Stimulated activated CD4-positive, alpha-beta T cell treated with anti-CD3 and anti-CD28 coated beads, TNF-alpha, amount 100 ng/mL, for 4 hours (primary cell): ENCODE measurements at places on chromosomes 3 and 15.

DNA sequence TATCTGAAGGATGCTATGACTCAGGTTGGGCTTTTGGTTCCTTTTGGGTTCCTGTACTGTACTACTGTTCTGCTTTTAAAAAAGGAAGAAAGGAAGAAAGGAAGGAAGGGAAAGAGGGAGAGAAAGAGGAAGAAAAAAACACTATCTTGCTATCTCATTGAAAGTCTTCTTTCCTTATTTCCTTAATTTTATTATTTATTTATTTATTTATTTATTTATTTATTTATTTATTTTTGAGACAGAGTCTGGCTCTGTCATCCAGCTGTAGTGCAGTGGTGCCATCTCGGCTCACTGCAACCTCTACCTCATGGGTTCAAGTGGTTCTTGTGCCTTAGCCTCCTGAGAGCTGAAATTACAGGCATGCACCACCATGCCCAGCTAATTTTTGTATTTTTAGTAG lies 198.9 kb upstream of the SOX2 start:
- DNase-seq, result no peak

- DNase-seq, result no peak
Measured at GRCh38 chr3:188884299-188885043, 287.3 kb upstream of the TPRG1 start.

GRCh38 chr3:174859114-174859735 lies at the start of gene NAALADL2:
NAALADL2 (plus strand) TSS chr3:174859334.
- DNase-seq, result no peak

- DNase-seq, result no peak
Measured at GRCh38 chr3:14393440-14394106, 8.8 kb upstream of the SLC6A6 start.

GRCh38 chr15:69808756-69809155 lies 289.0 kb downstream of the TLE3 start:
- DNase-seq, result no peak

- DNase-seq, result no peak
Measured at GRCh38 chr3:99795573-99795972, 22.1 kb upstream of the CMSS1 start.

- DNase-seq, result no peak
Measured at GRCh38 chr3:9761919-9762318, 7.8 kb downstream of the CAMK1 start.

GRCh38 chr3:25150199-25150598 lies 277.9 kb upstream of the RARB start:
- DNase-seq, result no peak

- no peak for DNase-seq
Measured at GRCh38 chr3:194458131-194458530, 28.7 kb downstream of the ATP13A3 start.

DNA sequence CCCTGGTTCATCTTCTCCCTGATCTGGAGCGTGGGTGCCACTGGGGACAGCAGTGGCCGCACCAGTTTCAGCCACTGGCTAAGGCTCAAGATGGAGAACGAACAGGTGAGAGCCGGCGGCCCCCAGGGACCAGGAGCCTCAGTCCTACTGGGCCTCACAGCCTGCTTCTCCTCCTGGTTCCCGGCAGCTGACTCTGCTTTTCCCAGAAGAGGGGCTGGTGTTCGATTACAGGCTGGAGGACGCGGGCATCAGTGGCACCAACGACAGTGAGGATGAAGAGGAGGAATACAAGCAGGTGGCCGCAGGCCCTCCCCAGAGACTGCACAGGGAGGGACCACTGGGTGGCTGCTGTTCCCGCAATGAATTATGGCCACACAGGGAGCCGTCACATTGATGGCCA lies 54.4 kb downstream of the DNAH1 start:
- no peak for DNase-seq

GRCh38 chr15:80207887-80208286 lies 44.1 kb downstream of the CTXND1 start:
- DNase-seq, result no peak

DNA sequence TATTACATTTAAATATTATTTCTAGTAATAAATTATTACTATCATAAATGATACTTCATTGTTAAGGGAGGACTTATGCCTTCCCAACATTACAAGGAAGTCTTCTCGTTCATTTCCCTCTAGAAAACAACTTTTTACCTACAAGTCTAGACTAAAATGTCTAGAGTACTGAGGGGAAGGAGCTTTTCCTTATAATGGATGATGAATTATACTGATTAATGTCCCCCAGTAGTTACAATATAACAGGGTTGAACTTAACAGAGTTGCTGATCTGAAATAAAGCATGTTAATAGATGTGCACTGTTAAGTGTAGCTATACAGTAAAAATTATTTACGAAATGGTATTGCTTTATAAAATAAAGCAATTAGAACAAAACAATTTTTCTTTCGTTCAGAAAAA lies 2.7 kb upstream of the MNS1 start:
- DNase-seq, result no peak

- DNase-seq, result no peak
Measured at GRCh38 chr3:54131026-54131605, 8.8 kb downstream of the CACNA2D3 start.

GRCh38 chr3:102733791-102734563 lies 299.2 kb downstream of the ZPLD1 start:
- DNase-seq, result no peak

GRCh38 chr3:115428841-115429240 lies 194.5 kb upstream of the GAP43 start:
- no peak for DNase-seq

DNA sequence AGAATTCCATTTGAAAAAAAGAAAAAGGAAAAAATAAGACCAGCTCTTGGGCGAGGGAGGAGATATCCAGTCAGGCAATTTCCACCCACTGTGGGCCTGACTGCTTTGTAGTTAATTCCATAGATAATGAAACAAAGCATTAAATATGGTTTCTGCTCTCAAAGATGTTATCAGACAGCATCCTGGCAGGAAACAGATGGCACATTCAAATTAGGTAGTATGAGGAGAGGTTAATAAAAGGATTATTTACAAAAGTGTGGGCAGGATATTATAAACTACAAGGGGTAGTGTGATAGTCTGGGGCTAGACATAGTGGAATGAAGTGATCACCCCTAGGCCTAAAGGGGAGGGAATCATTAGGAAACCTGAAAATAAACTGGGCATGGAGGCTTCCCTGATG lies 193.2 kb downstream of the CLSTN2 start:
- DNase-seq, result no peak

GRCh38 chr15:50390554-50391264 lies 33.5 kb upstream of the USP8 start:
- DNase-seq, result no peak

DNA sequence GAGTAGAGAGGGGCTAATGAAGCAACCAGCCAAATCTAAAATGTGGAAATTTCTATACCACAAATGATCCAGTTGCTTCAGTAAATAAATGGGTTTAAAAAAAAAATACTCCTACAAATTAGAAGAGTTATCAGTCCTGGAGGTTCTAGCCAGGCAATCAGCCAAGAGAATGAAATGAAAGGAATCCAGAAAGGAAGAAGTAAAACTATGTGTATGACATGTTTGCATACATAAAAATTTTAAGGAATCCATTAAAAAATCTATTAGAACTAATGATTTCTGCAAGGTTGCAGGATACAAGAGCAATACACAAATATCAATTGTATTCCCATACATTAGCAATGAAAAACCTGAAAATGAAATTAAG lies 9.6 kb downstream of the MESP2 start:
- no peak for DNase-seq

- no peak for DNase-seq
Measured at GRCh38 chr3:9721700-9722060, 9.9 kb upstream of the BRPF1 start.

DNA sequence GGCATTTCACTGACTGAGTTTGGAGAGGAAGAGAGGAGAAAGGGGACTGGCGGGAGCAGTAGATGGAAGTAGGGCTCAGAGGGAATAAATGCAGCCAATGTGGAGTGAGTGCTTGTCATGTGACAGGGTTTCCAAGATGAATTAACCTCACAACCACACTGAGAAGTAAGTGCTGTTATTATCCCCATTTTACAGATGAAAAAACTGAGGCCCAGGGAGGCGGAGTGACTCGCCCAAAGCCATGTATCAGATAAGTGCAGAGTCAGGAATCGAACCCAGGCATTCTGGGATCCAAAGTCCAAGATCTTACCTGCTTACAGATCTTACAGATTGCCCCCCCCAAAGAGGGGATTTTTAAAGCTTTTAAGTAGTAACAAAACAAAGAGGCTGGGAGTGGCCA lies 207.2 kb downstream of the SHQ1 start:
- no peak for DNase-seq

- DNase-seq, result no peak
Measured at GRCh38 chr3:43638594-43639447, 17.0 kb upstream of the ANO10 start.

DNA sequence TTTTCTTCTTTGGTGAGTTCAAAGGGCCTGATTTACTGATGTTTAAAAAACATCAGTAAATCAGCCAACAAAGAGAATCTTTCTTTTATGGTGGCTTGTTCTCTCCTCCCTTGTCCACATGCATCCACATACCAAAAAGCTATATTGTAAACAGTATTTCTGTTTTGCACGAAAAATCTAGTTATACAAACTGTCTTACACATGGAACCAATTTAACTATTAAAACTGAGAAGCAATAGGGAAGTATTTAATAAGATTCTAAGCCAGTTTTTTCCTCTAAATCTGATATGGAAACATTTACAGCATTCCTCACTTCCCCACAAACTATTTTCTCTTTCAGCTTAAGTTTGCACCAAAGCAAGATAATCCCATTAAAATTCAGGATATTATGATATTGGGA lies 110.8 kb upstream of the ICE2 start:
- no peak for DNase-seq

DNA sequence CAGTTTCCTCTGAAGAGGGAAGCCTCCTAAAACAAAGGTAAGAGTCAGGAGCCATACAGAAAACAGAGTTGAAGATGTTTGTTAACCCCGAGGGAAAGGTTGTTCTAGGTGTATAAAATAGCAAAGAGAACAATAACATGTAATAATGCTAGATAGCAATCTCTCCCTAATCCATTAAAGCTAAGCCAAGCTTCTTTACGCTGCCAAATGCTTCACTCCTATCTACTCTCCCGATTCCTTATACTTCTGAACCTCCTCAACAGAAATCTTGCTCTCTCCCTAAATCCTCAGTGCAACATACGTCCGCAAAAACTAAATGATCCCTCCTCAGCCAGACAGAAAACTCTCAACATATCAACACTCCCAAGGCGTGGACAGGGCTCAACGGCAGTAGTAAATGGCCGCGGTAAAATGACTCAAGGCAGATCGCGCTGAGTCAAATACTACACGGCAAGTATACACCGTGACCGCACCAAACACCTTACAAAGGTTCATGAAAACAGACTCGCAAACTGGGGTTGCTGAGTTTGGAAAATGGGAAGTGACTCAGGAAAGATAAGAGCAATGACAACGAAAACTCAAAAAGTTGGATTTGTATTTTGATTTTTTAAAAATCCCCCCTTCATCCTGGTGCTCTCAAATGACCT lies 682 bp downstream of the CLDND1 start:
- peak; percentile 24 for DNase-seq

- no peak for DNase-seq
Measured at GRCh38 chr15:42228036-42228435, 19.9 kb upstream of the VPS39 start.

- no peak for DNase-seq
Measured at GRCh38 chr15:101445562-101446517, 43.7 kb downstream of the PCSK6 start.

DNA sequence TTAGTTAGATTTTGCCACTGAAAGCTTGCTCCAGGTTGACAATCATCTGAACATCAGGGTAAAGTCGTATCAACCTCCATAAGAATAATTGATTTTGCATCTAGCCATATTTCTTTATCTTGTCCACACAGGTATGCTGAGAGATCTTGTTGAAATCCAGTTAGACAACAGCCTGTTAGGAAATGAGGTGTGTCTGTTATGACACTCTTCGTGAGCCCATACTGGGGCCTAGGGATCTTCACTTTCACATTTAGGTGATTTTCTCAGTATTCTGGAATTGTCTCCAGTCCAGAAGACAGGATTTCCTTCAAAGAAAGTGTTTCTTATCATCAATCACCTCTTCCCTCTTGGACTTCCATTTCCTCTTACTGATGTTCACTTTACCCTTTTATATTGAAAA lies 18.1 kb downstream of the DNAJB11 start:
- DNase-seq, result no peak

DNA sequence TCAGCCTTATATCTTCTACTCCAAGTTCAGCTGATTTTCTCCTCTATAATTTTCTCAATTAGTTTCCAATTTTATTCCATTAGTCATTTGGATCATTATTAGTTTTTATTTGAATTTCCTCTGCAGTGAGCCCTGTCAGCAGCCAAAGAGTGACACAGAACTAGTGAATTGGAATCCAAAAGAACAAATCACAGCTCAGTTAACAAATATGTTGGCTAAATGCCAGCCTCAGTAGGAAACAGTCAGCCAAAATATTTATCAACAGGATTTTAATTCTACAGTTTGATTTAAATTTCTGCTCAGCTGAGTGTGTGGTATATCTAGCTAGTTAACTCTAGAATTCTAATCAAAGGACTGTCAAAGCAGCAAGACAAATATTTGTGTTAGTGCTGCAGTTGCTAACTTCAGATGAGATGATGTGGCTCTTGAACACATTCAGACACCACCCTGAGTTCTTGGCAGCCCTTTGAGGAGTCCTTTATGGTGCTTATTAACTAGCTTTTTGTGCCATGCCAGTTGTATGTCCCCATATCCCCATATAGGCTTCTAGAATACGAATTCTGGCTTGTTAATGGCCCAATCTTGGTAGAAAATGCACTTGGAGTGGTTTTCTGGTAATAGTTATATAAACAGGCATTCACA lies 194.5 kb downstream of the CPNE4 start:
- no peak for DNase-seq

DNA sequence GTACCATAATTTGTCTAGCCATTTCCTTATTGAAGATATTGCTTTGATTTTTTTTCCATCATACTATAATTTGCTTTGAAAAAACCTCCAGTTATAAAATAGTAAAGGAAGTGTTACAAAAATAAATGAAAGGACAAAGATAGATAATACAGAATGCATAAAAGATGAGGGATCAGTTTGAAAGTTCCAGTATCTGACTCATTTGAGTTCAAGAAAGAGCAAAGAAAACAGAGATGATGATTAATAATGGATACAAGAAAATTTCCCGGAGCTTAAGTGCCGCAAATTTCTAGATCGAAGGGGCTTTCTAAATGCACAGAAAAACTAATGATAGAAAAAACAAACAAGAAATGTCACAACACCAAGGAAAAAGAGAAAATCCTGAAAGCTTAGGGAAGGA lies 4.3 kb downstream of the WDR48 start:
- DNase-seq, result no peak

- no peak for DNase-seq
Measured at GRCh38 chr3:53038679-53039375, 7.0 kb downstream of the SFMBT1 start.

GRCh38 chr3:70085613-70086012 lies 86.1 kb downstream of the SAMMSON start:
- no peak for DNase-seq

DNA sequence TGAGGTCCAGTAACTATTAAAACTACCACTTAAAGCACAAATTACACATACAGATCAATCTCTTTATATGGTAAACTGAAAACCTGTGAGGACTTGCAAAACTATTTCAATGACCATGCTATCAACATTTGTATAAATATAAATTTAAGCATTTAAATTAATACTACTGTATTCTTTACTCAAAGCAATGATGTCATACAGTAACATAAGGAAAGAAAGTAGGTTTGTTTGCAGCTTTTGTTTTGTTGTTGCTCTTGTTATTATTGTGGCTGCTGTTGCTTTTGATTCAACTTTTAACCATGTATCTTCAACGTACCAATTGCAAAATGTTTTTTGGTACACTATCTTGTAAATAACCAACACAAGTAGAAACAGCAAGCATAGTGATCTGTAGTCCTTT lies 22.0 kb downstream of the CBLB start:
- no peak for DNase-seq

GRCh38 chr3:127255516-127255915 lies 32.3 kb downstream of the PRR20G start:
- DNase-seq, result no peak
